8988T (cell line): ENCODE measurements at places on chromosomes 11 and 22.

DNA sequence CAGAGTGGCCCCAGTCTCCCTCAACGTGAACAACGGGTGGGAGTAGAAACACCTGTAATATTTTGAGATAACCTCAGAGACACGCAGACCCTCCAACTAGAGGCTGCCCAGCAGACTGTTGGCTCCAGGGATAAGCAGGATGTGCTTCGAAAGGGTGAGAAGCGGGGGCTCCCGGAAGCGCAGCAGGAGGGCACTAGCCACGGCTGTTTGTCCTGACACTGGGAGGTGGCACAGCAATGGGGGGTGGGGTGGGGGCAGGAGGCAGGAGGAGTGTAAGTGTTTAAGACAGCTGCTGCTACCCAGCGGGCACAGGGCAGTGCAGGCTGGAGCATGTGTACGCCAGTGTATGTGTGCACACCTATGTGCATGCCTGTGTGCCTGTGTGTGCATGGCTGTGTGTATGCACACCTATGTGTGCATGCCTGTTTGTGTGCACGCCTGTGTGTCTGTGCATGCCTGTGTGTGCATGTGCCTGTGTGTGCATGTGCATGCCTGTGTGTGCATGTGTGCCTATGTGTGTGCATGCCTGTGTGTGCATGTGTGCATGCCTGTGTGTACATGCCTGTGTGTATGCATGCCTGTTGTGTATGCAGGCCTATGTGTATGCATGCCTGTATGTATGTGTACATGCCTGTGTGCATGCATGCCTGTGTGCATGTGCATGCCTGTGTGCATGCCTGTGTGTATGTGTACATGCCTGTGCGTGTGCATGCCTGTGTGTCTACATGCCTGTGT, 154.7 kb downstream of the SHANK2 start:
- no peak for DNase-seq

- peak; percentile 71 for DNase-seq
These were observed 93.9 kb downstream of the INSC start for GRCh38 chr11:15208378-15209222.

GRCh38 chr22:23065495-23066122, 4.7 kb upstream of the GNAZ start:
- no peak for DNase-seq

GRCh38 chr11:44893846-44894617, 56.7 kb downstream of the TP53I11 start:
- peak; percentile 93 for DNase-seq

DNA sequence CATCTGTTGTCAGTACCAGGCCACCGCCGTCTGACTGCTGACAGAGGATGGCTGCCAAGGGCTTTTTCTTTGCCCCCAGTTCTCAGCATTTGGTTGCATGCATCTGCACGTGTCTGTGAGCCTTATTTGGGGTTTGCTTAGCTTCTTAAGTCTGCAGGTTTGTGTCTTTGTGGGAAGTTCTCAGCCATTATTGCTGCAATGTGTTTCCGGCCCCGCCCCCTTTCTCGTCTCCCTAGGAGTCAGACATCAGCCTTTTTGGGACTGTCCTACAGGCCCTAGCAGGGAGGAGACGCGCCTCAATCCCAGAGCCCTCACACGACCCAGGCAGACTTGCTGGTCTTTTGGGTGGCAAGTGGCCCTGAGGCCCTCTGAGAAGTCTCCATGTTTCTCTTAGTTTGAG, 8.0 kb downstream of the MOB2 start:
- no peak for DNase-seq

GRCh38 chr11:84021291-84021690, 735.1 kb upstream of the CCDC90B start:
- no peak for DNase-seq

DNA sequence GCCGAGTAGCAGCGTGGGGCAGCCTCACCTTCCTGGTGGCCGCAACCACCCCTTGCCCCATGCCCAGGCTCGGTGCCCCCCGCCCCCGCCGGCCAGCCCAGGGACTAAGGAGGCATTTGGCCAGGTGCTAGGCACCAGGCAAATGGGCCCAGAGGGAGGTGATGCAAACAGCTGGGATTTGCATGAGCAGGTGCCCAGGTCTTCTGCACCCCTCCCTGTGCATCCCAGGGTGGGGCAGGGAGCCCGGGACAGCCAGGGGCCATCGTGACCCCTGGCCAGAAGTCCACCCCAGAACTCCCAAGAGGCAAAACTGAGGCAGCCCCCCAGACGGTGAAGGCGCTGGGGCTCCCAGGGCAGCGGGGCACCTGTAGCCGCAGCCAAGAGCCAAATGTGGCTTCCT, 18.1 kb downstream of the TRPM5 start:
- no peak for DNase-seq

- DNase-seq, result no peak
These were observed 1.7 kb downstream of the ANKK1 start for GRCh38 chr11:113389272-113389671.

- no peak for DNase-seq
These were observed 423.0 kb downstream of the BRD1 start for GRCh38 chr22:49404576-49405241.

DNA sequence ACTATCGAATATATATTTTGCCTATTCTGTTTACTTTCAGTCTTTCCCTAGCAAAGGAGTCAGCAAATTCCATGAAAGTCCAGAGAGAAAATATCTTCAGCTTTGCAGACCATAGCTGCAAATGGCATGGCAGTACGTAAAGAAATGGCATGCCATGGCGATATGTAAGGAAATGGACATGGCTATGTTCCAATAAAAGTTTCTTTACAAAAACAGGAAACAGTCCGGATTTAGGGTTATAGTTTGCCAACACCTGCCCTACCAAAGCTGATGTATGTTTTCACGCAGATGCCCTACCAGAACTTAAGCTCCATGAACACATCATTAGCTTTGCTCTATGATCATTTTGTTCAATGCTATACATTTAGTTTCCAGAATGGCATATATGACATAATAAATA, 19.5 kb downstream of the KIAA0930 start:
- no peak for DNase-seq

DNA sequence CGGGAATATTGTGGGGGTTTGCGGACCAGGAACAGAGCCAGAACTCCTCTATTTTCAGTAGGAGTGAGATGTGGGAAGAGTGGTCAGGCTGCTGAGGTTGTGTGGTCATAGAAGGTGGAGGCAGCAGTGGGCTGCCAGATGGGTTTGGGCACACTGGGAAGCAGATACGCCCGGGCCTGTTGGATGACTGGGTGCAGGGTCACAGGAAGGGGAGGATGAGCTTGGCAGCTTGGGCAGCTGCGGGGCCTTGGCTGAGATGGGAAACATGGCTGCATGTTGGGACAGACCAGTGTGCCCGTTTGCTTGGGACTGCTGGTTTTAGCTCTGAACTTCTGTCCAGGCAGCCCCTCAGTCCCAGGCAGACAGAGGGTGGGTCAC, 11.4 kb downstream of the SHANK3 start:
- DNase-seq, result no peak

- DNase-seq, result no peak
These were observed 7.0 kb downstream of the CD3E start for GRCh38 chr11:118311518-118311917.

DNA sequence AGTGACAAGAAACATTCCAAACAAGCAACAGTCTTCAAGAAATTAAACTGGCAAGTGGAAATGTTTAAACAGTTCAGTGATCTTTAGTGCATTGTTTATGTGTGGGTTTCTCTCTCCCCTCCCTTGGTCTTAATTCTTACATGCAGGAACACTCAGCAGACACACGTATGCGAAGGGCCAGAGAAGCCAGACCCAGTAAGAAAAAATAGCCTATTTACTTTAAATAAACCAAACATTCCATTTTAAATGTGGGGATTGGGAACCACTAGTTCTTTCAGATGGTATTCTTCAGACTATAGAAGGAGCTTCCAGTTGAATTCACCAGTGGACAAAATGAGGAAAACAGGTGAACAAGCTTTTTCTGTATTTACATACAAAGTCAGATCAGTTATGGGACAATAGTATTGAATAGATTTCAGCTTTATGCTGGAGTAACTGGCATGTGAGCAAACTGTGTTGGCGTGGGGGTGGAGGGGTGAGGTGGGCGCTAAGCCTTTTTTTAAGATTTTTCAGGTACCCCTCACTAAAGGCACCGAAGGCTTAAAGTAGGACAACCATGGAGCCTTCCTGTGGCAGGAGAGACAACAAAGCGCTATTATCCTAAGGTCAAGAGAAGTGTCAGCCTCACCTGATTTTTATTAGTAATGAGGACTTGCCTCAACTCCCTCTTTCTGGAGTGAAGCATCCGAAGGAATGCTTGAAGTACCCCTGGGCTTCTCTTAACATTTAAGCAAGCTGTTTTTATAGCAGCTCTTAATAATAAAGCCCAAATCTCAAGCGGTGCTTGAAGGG, 6.0 kb downstream of the MALAT1 start:
- DNase-seq, result no peak

DNA sequence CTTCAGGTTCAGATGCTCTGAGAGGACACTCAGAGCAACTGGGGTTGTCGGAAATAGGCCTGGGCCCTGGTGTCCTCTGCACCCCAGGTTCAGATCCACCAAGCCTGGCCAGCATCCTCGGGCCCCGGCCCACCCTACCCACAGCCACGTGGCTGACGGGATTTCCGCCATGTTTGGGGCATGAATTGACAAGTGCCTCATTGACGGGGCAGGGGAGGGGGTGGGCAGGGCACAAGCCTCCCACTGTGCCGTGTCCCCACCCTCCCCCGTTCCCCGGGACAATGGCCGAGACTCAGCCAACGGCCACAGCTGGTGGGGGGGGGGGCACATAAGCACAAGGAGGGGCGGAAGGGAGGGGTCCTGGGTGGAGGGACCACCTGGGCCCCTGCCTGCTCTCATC, 8.5 kb downstream of the MYRF start:
- no peak for DNase-seq

GRCh38 chr11:128361451-128362020, 225.8 kb downstream of the ETS1 start:
- DNase-seq, result no peak

- no peak for DNase-seq
These were observed 47.7 kb upstream of the HTATIP2 start for GRCh38 chr11:20315800-20316199.

- no peak for DNase-seq
These were observed 65.3 kb downstream of the ARFGAP2 start for GRCh38 chr11:47111318-47111804.

DNA sequence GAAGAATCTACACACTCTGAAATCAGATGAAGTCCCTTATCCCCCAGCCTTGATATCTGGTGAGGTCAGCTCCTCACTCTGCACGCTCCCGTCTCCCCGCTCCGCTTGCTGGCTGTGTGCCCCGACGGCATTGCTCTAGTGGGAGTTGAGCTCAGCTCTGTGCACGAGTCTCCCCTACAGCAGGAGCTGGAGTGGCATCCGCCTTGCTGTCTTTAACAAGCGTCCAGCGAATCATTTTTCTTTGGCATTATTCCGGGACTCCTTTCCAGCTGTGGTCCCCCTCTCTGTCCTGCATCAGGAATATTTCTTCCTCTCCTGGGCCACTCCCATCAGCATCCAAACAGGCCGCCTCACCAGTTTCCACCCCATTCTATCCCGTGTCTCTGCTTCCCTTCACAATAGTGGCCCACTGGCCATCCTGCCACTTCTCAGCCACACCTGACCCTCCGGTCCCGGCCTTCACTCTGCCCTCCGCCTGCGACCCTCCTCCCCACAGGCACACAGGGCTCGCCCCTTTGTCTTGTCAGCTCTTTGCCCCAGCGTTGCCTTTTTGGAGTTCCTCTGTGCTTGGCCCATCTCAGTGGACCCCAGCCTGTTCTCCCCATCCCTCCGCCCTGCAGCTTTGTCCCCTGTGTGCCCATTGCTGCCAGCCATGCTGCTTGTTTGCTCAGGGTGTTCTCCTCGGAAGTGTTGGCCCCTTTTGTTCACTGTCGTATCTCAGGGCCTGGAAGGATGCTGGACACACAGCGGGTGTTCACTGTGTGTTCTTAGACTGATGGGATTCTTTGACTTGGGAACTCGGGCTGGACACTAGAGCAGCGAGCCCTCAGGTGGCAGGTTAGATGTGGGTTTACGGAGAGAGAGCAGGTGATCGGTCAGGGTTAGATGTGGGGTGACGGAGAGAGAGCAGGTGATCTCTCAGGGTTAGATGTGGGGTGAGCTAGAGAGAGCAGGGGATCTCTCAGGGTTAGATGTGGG, 441.8 kb downstream of the TBC1D22A start:
- no peak for DNase-seq

- DNase-seq, result no peak
These were observed 400.2 kb downstream of the MN1 start for GRCh38 chr22:27401321-27401720.

DNA sequence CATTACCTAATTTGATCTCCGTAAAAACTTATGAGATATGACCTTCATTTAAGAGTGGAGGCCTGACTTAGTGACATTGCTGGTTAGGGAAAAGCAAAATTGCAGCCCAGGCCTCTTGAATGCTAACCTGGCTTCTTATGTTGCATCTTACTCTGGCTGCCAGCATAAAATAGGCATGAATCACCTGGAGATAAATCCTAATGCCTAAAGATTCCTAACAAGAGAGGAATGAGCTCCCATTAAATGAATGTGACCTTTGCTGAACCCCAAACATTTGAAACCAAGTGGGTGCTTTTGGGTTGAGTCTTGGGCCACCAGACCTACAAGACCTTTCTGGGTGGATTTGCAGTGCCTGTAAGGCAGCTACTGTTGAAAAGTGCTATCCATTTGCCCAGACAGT, 1145.6 kb upstream of the TENM4 start:
- DNase-seq, result no peak

- DNase-seq, result no peak
These were observed 49.3 kb upstream of the PPP2R1B start for GRCh38 chr11:111815489-111815888.

- no peak for DNase-seq
These were observed 359.5 kb upstream of the C11orf87 start for GRCh38 chr11:109062445-109062844.

GRCh38 chr11:114610984-114611944, 15.7 kb upstream of the NXPE4 start:
- no peak for DNase-seq

- DNase-seq, result no peak
These were observed 117.3 kb downstream of the RASSF10 start for GRCh38 chr11:13126430-13126829.

DNA sequence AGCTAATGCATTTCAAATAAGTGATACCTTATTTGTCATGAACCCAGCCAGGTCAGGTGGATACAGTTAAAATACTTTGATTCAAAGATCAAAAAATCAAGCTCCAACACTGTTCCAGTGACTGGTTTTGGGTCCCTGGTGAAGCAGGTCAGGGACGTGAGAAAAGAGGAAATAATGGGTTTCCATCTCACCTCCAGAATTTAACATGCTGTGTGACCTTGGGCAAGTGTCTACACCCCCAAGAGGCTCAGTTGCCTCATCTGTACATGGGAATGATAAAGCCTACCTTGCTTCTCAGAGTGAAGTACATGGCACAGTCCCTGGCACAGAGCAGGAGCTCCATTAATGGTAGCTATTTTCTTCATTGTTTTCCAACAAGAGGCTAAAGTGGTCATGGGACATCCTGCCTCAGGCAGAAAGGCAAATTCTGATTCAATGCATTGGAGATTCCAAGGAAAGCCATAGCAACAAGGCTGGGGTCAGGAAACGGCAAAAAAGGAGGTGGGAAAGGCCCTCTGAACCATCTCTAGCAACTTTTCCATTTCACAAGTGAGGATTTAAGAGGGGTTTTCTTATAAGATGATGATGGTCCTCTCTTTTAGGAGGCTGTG, 108.5 kb downstream of the CSNK2A3 start:
- no peak for DNase-seq

- DNase-seq, result no peak
These were observed 223.2 kb downstream of the BLID start for GRCh38 chr11:121892863-121893262.

- DNase-seq, result no peak
These were observed 1.2 kb downstream of the CARNS1 start for GRCh38 chr11:67416416-67417335.

- no peak for DNase-seq
These were observed 12.3 kb downstream of the MPEG1 start for GRCh38 chr11:59200423-59200746.

GRCh38 chr22:29268511-29269229, 602 bp downstream of the EWSR1 start:
- no peak for DNase-seq
